Left renal pelvis (tissue), 4 donors: ENCODE measurements at places on chromosomes 13 and 19.

DNA sequence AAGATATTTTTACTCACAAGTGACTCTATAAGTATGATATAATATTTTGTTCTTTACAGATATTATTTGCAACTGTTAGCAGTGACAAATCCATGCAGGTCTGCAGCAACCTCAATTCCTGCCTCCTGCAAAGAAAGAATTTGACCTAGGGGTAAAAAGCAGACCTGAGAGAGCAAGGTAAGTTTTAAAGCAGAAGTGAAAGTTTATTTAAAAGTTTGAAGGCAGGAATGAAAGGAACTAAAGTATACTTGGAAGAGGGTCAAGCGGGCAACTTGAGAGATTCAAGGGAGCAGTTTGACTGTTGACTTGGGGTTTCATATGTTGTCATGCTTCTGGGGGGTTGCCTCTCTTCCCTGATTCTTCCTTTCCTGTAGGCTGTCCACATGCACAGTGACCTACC lies 520.1 kb upstream of the PCDH20 start:
- no peak for DNase-seq

GRCh38 chr13:77000475-77000874 lies 8.6 kb downstream of the CLN5 start:
- DNase-seq: no peak

- no peak for DNase-seq
These were observed at the start of gene SPRED3 for GRCh38 chr19:38388349-38389100. SPRED3 (plus strand) TSS chr19:38388697; CDS start chr19:38390303, 1,606 bp downstream.

DNA sequence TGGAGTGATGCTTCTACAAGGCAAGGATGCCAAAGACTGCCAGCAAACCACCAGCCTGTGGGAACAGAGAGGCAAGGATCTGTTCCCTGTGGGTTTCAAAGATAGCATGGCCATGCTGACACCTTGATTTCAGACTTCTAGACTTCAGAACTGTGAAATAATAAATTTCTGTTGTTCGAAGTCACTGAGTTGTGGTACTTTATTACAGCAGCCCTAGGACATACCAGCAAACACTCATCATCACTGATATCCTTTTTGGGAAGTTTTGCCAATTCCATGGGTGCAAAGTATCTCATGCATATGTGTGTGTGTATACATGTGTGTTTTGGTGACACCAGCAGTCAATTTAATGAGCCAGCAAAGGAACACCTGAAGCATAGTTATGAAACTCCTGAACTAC lies 21.0 kb downstream of the LMO7 start:
- DNase-seq: no peak

GRCh38 chr19:16398530-16399249 lies 73.1 kb downstream of the EPS15L1 start:
- no peak for DNase-seq

- no peak for DNase-seq
These were observed 177.5 kb downstream of the ABCC4 start for GRCh38 chr13:95123726-95124125.

GRCh38 chr19:29538146-29538545 lies 12.4 kb downstream of the VSTM2B start:
- DNase-seq: no peak

GRCh38 chr13:112586334-112586960 lies 1.5 kb downstream of the TUBGCP3 start:
- no peak for DNase-seq

- DNase-seq: no peak
These were observed 778 bp downstream of the MUC16 start for GRCh38 chr19:9009431-9009830.

DNA sequence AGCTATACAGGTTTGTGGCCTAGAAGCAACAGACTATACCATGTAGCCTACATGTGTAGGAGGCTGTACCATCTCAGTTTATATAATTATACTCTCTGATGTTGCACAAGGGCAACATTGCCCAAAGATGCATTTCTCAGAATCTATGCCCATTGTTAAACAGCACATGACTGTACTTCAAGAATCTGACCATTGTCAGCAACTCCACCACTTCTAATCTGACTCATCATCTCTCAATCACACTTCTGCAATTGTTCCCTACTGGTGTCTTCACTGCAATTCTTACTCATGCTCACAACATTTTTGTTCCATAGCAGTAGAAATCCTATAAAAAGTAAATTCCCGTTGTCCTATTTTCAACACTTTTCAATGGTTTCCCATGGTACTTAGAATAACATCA lies 63.9 kb upstream of the ATXN8OS start:
- DNase-seq: no peak

GRCh38 chr19:50252111-50252886 lies 48.9 kb downstream of the MYH14 start:
- no peak for DNase-seq

GRCh38 chr19:16837035-16837362 lies 7.8 kb downstream of the SIN3B start:
- no peak for DNase-seq

DNA sequence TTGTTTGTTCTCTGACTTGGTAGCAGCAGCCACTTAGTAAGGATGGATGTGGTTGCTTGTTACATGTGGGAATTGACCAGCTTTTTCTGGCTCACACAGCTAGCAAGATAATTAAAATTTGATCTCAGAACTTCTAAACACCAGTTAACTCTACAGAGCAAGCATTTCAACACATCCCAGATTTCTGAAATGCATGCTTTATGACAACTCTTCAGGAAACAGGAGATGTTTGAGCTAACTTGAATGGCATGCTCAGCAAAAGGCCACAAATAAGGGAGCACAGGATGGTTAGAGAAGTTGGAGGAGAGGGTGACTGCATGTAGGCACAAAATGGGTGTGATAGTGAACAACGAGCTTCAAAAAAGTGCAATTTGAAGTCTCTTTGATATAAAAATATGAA lies 167.1 kb upstream of the SPRY2 start:
- no peak for DNase-seq

- no peak for DNase-seq
These were observed 41.2 kb upstream of the TRPC4 start for GRCh38 chr13:37910790-37911189.

- no peak for DNase-seq
These were observed 2.5 kb downstream of the KPNA3 start for GRCh38 chr13:49789968-49790367.

DNA sequence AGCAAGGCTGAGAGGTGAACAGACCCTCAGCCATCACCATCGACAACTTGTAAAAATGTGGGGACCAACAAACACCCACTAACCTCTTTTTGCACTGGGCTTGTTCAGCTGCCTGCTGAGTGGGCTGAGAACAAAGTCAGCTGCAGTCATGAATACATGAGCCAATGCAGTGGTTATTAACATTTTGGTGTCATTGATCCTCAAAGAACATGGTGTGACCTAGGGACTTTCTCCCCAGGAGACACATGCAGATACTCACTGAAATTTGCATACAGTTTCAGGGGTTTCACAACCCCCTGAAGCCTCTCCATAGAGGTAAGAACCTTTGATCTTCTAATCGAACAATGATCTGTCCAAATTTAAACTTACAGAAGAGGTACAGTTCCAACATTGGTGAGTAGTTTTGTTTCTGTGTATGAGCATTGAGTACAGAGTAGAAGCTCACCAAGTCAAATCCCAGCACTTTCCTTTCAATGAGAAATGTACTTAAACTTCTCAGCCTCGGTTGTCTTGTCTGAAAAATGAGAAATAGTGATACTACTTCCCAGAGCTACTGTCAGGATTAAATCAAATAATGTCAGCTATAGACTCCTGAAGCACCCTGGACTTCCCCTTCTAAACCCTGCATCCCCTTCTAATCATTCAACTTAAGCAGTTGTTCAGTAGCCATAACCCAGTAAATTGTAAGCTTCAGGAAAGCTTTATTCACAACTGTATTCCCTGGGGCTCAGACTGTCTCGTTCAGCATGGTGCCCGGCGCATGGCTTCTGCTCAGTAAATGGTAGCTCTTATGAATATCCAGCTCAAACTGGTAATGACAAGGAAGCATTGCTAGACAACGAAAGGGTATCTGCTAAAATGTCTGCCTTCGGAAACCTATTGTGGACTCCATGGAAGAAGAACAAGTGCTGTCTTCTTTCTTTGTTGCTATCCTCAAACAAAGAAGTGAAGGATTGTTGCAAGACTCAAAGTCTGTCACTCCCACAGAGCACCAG lies 148.7 kb downstream of the FOXO1 start:
- DNase-seq: no peak

DNA sequence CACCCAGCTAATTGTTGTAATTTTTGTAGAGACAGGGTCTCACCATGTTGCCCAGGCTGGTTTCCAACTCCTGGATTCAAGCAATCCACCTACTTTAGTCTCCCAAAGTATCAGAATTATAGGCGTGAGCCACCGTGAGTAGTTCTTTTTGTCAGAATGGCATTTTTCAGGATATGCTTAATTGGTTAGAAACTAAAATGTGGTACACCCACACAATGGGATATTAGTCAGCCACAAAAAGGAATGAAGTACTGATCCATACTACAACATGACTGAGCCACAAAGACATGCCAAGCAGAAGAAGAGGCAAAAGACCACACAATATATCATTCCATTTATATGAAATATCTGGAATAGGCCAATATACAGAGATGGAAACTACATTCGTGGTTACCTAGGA lies 41.7 kb upstream of the MAP3K10 start:
- no peak for DNase-seq

- no peak for DNase-seq
These were observed 6.9 kb downstream of the KCNK6 start for GRCh38 chr19:38326591-38326990.

DNA sequence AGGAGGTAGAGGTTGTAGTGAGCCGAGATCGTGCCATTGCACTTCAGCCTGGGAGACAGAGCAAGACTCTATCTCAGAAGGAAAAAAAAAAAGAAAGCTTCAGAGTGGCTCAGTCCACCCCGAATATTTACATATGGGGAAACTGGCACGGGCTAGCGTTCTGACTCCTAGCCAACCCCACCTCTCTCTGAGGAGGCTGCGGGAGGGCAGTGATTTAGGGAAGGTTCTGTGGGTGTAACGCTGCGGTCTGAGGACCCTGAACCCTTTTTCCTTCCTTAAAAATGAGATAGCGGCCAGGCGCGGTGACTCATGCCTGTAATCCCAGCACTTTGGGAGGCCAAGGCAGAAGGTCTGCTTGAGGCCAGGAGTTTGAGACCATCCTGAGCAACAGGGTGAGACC lies 5.0 kb downstream of the LRRC25 start:
- no peak for DNase-seq

GRCh38 chr13:28128926-28129325 lies 9.4 kb upstream of the PAN3 start:
- no peak for DNase-seq

GRCh38 chr13:109933476-109933875 lies 147.1 kb upstream of the IRS2 start:
- no peak for DNase-seq

DNA sequence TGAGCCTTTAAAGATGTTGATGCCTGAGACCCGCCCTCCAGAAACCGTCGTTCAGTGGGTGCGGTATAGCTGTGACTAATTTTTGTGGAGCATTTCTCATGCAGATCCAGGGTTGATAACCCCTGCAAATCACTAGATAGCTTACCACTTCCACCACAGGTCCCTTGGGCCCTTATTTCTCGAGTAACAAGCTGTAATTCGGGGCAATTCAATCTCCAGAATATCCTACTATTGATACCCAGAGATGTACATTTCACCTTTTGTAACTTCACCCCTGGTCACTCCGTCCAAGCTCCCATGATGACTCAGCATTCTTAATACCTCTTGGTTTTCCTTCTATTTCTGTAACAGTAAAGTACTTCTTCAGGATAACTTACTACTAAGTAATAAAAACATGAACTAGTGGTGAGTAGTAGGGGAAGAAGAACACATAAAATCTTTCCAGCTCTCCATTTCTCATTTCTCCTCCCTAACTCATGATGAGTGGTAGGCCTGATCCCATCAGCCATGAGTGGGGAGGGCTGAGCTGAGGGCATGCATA lies 71.9 kb upstream of the UBL3 start:
- DNase-seq: no peak

- DNase-seq: no peak
These were observed 25.6 kb downstream of the MLLT1 start for GRCh38 chr19:6253954-6254733.

DNA sequence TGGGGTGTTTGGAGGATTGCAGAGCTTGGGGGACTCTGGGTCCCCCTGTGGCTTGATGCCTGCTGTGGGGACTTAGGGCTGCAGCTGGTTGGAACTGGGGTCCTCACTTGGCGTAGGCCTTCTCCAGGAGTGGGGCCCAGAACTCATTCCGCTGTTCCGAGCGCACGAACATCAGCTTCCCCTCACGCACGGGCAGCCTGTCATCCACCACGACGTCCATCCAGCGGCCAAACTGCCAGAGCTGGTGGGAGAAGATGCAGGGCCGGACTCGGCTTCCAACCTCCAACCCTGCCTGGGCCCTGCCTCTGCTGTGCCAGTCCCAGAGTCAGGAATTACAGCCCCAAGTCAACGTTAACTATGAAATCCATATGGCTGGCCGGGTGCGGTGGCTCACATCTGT lies 2.6 kb downstream of the CAPN12 start:
- DNase-seq: no peak

- no peak for DNase-seq
These were observed 82.3 kb upstream of the PDCD5 start for GRCh38 chr19:32498648-32499200.

DNA sequence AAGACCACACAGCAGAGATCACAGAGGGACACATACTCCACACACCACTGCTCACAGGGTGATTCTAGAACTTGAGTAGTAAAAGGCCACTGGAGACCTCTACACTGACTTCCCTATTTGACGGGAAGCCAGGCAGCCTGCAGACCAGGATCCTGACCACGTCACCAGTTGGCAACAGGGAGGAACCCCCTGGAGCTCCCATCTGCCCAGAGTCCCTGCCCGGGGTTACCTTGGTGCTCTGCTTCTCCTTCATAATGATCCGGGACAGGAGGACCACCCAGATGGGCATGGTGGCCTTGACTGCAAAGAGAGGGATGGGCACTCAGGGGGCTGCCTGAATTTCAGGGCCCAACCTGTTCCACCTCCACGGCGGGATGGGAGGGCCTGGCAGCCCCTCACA lies 932 bp downstream of the SLC35E1 start:
- no peak for DNase-seq

DNA sequence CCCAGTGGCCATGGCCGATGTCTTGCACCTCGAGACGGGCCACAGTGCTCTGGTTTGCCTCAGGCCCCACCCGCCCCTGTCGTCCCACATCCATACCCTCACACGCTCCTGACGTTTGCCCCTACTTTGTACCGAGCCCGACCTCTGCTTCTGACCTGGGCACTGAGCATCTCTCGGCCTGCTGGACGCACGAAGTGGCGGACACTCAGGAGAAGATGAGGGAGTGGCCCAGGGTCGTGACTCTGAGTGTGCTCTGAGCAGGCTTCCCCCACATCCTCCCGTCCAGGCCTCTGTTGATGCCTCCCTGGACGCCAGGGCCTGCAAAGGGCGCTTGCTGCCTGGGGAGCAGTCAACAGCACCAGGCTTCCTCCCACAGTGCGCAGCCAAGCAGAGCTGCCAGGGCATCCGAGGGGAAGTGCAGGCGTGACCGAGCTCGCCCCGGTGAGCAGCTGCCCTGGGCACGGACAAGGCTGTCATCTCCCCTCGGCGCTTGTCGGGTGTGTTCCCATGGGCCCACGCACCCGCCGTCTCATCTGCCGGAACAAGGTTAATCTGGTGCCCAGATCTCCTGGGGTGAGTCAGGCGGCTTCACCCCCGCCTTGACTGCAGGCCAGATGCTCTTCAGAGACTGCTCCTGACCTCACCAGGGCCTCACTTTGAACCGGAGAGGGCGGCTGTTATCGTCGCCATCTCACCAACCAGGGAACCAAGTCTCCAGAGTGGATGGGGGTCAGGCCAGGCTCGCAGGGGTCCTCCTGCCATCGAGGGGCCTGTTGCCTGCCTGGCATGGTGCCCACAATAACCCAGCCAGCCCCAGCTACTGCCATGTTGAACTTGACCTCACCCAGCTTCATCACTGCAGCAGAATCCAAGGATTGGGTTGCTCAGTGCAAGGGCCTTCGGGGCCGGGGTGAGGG lies 27.2 kb downstream of the COMP start:
- DNase-seq: no peak
